Glutamatergic neuron (in vitro differentiated cells): ENCODE measurements at places on chromosomes 7 and 10. TPM values are rescaled to one million over a fixed set of nuclear protein-coding genes. Genes with fewer than 3 reads are reported as not detected.

DNA sequence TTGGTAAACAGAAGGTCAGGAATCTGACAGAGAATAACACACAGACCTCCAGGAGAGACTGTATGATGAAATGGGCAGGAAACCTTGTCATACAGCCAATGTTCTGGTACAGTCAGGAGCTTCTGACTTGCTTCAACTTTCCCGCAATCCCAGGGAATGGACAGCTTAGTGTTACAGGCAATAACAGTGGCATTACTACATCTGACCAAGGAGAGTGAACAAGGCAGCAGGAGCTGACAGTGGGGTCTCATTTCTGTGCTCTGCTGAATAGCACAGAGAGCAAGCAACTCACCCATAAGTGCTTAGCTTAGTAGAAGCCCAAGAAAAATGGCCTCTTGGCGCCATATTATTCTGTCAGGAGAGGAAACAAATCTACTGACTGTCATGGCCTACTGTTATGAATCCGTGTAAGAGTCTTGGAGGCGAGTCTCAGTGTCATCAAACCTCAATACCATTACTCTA, 186.2 kb upstream of the MTPN start:
- no peak for DNase-seq

DNA sequence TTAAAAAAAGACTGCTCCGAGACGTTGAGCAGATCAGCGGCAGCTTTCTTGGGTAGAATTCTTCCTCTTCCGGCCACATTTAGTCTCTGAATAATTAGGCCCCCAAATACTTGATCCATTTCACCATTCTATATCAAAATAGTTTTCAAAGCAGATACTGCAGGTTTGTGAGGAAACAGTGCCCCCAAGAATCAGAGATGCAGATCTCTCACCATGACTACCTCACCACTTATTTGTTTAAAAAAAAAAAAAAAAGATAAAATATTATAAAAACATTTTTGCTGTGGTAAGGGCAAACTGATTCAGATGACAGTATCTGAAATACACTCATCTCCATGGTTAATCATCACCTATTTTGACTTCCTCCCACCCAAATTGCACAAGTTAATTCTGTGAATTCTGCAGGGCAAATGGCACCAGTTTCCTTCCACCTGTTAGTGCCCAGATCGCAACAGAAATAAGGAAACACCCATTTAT, 210.4 kb downstream of the FAM107B start:
- DNase-seq = no peak

DNA sequence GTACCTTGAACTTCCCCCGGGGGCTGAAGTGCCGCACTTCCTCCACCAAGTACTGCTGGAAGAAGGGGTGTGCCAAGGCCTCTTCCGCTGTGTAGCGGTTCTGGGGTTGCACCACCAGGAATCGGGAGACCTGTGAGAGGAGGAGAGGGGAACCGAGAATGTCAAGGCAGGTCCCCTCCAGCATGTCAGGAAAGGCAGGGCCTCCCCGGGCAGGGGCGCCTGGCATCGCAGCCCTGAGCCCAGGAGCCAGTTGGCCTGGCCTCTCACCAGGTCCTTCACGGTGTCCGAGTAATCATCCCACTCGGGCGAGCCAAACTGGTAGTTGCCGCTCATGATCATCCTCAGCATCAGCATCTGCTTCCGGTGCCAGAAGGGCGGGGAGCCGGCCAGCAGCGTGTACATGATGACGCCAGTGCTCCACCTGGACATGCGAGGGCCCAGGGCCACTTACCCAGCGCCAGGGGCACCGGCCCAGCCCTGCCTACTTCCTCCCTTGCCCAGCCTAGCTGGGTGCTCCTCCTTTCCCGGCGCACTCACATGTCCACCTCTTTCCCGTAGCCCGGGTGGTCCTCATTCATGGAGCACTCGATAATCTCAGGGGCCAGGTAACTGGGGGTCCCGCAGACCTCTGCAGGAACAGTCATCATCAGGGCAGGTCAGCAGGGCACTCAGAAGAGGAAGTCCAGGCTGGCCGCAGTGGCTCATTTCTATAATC, 11.0 kb downstream of the PHKG1 start:
- DNase-seq = no peak

DNA sequence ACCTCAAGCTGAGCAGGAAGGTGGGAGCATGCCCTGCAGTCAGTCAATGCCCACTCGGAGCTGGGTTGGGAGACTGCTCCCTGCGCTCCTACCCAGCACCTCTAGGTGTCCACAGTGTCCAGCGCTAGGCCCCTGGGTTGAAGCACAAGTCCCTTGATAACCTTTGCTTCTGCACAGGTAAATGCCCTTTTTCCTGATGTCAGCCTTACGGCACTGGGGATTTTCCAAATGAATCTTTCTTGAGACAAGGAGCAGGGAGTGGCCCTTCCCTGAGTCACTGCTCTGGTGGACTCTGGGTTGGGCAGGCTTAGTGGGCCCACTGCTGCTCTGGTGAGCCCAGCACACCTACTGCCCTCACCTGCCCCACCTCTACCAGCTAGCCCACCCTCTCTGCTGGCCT, 61.9 kb upstream of the OPN4 start:
- no peak for DNase-seq

GRCh38 chr10:71946700-71947099, 17.5 kb upstream of the CHST3 start:
- DNase-seq = no peak

DNA sequence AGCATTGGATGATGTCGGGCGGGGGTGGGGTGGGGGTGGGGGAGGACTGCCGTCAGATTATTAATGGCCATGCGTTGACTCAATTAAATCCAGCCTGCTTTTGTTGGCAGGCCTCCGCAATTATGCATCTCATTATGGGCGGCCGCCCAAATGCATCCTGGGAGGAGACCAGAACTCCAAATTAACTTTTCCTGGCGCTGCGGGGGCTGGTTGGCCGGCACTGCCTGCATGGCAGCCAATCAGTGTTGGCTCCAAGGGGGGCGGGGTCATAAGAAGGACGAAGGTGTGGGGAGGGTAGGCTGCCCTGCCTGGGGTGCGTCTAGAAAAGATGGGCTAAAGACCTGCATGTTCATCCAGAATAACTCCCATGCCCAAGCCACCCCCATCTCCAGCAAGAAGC, 83.9 kb upstream of the PAX2 start:
- DNase-seq = no peak

DNA sequence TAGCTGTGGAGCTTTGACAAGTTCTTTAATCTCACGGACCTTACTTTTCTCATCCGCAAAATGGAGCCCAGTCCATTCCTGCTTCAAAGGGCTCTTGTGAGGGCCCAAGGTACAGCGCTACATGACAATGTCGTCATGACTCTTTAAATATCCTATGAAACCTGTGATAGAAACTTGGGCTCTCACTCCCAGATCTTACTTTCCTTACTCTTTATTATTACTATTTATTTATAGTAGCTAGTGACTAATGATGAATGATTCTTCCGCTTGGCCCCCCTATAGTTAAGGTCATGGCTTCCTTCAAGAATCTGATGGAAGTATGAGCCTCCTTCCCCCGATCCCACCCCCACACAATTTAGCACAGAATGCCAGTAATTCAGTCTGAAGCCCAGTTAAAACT, 41.9 kb downstream of the RBM20 start:
- no peak for DNase-seq

DNA sequence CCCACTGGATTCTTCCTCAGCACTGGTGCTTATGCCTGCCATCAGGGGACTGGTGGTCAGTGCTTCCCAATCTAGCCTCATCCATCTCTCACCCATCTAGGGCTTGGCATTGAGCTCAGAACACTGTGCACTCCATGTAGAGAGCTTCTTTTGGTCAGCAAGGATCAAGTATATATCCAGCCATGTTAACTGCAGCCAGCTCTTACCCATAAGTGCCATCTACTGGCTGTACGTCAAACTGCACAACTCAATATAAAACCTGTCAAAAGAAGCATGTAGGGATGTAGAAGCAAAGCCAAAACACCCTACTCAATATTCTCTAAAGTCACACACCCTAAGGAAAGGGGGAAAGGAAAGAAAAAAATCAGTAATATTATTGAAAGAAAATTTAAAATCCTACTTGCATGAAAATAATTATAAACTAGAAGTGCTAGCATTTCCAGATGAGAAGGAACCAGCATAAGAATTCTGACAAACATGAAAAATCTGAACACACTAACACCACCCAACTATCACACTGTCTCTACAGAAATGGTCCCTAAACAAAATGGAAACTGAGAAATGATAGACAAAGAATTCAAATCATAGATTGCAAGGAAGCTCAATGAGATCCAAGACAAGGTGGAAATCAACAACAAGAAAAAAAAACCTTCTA, 531.1 kb upstream of the STEAP1 start:
- no peak for DNase-seq

- no peak for DNase-seq
These were observed 9.7 kb upstream of the ANLN start for GRCh38 chr7:36379831-36380504.

Gene RARRES2
- 0.86 TPM for total RNA-seq

Gene PTPN20
- not detected for total RNA-seq

Gene NME8
- not detected for total RNA-seq
